Progenitor cell of endocrine pancreas (in vitro differentiated cells): ENCODE measurements at places on chromosomes 4 and X.

- peaks cover 9% of the 10 kb centered on the region for H3K4me1 ChIP-seq
- no peak for DNase-seq
- H3K36me3 ChIP-seq: no peaks in the 10 kb centered on the region
Measured at GRCh38 chr4:20883231-20883630, 183.0 kb downstream of the PACRGL start.

- H3K27me3 ChIP-seq: no peaks in the 10 kb centered on the region
- H3K4me1 ChIP-seq: no peaks in the 10 kb centered on the region
- no peak overlapping the region for H3K27ac ChIP-seq
- DNase-seq: no peak
- H3K4me3 ChIP-seq: no peak overlapping the region
Measured at GRCh38 chr4:14293582-14293981, 666.1 kb upstream of the BOD1L1 start.

GRCh38 chrX:143988356-143988755, 104.5 kb downstream of the UBE2NL start:
- H3K4me3 ChIP-seq: no peak overlapping the region
- H3K4me1 ChIP-seq: no peaks in the 10 kb centered on the region
- no peak for DNase-seq

- no peak overlapping the region for H3K27ac ChIP-seq
- H3K4me3 ChIP-seq: no peak overlapping the region
- no peaks in the 10 kb centered on the region for H3K4me1 ChIP-seq
- no peak for DNase-seq
- H3K36me3 ChIP-seq: no peaks in the 10 kb centered on the region
- no peaks in the 10 kb centered on the region for H3K27me3 ChIP-seq
Measured at GRCh38 chrX:148624951-148625474, 124.6 kb downstream of the AFF2 start.
